ENCODE measurements at places on chromosomes 2 and 18.

DNA sequence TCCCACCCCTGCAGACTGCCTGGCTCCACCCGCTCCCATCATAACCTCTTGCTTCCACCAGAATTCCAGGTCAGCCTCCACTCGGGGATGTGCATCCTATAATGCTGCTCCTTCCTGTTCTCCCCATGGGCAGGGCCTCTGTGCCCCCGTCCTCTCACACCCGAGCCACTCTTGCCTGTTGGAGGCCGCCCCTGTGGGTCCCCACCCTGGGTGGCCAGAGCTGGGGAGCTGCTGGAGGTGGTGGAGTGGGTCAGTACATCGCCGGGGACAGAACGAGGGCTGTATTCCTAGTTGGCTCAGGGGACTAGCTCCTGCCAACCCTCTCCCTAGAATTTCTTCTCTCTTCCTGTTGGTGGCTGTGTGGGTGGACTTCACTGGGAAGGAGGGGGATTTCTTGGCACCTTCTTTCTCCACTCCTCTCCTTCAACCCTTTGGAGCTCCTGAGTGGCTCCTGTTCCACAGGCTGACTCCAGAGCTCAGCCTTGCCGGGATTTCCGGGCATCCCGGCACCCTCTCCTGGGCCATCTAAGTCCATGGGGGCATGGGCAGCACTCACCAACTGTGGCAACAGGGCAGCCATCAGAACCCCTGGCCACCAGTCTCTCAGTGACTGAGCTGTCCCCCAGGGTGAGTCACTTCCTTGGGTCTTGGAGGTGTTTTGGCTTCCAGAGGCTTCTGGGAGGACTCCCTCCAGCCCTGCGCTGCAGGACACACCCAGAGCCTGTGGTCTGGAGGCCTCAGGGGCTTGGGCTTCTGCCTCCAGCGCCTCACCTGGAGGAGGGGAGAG lies 88.2 kb upstream of the MCFD2 start:
- no peak for DNase-seq

- no peak for DNase-seq
These were observed 50.5 kb downstream of the TMEM18 start for GRCh38 chr2:626491-627339.

DNA sequence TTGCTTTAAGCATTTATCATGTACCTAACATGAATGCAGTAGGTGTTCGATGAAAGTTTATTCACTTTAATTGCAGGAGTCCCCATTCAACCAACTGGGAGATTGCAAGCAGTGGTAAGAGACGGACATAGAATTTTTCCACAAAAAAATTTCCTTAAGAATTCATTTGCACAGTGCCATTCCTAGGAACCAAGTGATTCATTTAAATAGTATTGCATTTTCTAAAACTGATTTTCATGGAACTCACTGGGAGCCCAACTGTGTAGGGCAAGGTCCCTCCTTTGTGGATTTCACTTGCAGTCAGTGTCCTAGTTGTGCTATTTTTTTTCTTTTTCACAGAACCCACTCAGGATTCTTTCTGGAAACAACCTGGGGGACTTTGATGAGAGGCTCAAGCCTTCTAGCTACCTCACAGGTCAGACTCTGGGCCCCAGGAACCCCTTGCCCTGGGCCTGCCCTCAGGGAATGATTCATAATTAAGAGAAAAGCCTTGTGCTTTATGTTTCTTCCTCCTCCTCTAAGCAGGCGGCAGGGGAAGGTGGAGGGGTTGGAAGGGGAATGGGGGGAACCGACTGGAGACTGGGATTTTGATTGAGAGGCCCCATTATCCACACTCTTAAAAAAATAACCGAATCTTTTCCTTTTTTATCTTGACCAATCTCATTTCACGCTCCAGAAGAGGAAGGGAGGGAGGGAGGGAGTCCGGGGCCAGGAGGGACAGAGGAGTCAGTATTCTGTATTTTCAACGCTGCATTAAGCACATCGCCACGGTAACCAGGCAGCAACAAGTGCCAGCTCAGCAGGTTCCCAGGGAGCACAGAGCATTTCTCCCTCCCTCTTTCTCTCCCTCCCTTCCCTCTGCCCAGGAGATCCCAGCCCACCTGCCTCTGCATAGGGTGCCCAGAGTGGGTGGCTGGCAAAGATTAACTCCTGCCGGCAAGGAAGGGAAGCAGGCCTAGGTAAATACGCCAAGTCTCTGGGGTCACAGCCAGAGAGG lies 51.8 kb downstream of the PSD4 start:
- DNase-seq: no peak

GRCh38 chr18:7817575-7818230 lies 250.6 kb downstream of the PTPRM start:
- DNase-seq: no peak

- DNase-seq: no peak
These were observed 284 bp downstream of the TIMM21 start for GRCh38 chr18:74148543-74149070.

GRCh38 chr2:206984206-206984605 lies 44.9 kb downstream of the CPO start:
- DNase-seq: no peak

GRCh38 chr18:5894611-5895298 lies 567 bp downstream of the TMEM200C start:
- DNase-seq: no peak

DNA sequence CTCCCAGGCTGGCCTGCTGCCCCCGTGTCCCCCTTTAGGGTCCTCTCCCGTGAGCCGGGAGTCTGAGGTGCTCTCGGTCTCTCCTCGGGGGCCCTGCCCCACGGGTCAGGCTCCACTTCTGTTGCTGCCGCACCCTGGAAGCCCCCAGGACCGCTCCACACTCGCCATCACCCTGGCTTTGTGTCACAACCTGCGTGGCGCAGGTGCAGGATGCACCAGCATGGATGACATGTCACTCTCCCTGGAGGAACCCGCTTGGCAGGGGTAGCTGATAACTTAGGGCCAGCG lies 10.8 kb upstream of the ARHGEF4 start:
- no peak for DNase-seq

GRCh38 chr2:26001743-26002351 lies 19.6 kb upstream of the KIF3C start:
- no peak for DNase-seq

DNA sequence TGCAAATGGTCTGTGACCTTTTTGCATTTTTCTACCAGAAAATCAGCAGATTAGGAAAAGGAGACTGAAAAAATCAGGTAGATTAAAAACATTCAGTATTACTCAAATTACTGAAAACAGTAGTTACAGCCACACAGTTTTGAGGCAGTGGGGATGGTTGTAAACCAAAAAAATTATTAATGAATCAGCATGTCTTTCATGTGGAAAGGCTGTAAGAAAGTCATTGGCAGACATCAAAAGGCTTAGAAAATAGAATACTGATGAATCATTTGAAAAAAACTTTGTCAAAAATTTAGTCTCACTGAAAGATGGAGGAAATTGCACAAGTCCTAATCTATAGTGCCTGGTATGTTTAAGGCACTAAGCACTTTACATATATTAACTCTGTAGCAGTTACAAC lies 133.9 kb upstream of the GCFC2 start:
- no peak for DNase-seq

GRCh38 chr2:127373362-127374083 lies 14.3 kb downstream of the MAP3K2 start:
- no peak for DNase-seq

DNA sequence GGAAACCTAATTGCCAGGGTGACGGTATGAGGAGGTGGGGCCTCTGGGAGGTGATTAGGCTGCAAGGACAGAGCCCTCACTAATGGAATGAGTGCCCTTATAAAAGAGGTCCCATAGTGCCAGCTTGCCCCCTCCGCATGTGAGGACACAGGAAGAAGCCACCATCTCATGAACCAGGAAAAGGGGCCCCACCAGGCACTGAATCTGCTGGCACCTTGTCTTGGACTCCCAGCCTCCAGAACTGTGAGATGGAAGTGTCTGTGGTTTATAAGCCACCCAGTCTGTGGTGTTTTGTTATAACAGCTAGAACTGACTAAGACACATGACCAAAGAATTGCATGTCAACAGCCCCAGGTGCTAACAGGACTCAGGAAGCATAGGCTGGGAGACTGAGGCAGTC lies 214.3 kb downstream of the MGAT5 start:
- no peak for DNase-seq

DNA sequence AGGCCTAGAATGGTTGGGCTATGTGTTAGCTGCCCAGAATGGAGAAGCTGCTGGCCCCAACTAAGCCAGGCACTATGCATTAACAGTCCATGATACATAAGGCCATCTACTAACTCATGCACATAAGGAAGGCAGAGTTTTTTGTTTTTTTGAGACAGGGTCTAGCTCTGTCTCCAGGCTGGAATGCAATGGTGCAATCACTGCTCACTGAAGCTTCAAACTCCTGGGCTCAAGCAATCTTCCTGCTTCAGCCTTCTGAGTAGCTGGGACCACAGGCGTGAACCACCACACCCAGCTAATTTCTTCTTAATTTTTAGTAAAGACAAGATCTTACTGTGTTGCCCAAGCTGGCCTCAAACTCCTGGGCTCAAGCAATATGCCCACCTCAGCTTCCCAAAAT lies 37.6 kb downstream of the GPR45 start:
- DNase-seq: no peak

- DNase-seq: no peak
These were observed 228.1 kb downstream of the RBM43 start for GRCh38 chr2:151033271-151034248.

DNA sequence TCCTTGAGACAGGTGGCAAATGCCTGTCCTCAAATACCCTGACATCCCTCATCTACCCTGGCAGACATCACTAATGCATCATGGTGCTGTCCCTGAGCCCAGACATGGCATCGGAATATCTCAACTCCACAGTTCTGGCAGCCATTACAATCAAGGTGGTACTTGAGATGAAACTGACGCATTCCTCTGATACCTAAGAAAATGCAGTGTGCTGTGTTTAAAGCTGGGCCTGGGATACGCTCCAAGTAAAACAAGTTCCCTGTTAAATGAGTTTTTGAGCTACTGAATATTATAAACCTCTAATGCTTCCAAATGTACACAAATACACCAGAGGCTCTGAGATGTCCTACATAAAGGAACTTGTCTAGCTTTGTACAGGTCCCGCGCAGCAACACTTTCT lies 29.8 kb downstream of the POLR1A start:
- no peak for DNase-seq
